ENCODE measurements at places on chromosomes 13 and 19. TPM values are rescaled to one million over a fixed set of nuclear protein-coding genes. Genes with fewer than 3 reads are reported as not detected.

NPAS1 gene
- total RNA-seq = not detected

DNA sequence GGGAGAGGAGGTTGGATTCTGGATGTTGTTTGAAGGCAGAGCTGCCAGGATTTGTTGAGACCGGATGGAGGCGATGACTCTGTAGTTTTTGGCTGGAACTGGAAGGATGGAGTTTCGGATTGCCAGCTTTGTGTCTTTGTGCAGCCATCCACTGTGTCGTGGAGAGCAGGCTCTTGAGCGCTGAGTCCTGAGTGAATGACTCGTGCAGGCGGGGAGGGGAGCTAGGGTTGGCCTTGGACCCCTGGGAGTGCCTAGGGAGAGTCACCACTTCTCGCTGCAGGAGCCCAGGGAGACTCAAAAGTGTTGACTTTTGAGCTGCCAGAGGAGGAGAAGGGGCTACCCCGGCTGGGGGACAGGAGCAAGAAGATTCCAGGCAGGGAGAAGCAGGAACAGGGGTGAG, 3.9 kb downstream of the TOMM40 start:
- no peak overlapping the region for H3K4me3 ChIP-seq
- H3K36me3 ChIP-seq = peaks cover 54% of the 10 kb centered on the region
- no peaks in the 10 kb centered on the region for H3K27me3 ChIP-seq
- no peak for DNase-seq

DNA sequence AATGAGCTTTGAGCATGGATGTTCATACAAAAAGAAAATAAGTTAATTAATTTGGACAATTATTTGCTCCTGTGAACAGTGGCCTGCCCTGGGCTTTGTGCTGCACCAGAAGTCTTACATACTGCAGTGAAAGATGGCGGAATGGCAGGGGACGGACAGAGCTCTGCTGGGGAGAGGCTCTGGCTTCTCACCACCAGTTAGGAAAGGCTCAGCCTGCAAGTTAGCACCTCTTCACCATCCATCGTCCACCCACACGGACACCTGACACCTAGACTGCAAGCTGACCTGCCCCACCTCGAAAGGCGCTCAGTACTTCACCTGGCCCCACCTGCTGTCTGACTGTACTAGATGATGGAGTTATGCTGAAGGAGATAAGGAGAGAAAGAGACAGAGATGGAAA, 203.9 kb upstream of the IRS2 start:
- DNase-seq = no peak
- H3K36me3 ChIP-seq = no peaks in the 10 kb centered on the region
- H3K4me1 ChIP-seq = no peaks in the 10 kb centered on the region
- H3K4me3 ChIP-seq = no peak overlapping the region
- H3K27ac ChIP-seq = no peak overlapping the region

DNA sequence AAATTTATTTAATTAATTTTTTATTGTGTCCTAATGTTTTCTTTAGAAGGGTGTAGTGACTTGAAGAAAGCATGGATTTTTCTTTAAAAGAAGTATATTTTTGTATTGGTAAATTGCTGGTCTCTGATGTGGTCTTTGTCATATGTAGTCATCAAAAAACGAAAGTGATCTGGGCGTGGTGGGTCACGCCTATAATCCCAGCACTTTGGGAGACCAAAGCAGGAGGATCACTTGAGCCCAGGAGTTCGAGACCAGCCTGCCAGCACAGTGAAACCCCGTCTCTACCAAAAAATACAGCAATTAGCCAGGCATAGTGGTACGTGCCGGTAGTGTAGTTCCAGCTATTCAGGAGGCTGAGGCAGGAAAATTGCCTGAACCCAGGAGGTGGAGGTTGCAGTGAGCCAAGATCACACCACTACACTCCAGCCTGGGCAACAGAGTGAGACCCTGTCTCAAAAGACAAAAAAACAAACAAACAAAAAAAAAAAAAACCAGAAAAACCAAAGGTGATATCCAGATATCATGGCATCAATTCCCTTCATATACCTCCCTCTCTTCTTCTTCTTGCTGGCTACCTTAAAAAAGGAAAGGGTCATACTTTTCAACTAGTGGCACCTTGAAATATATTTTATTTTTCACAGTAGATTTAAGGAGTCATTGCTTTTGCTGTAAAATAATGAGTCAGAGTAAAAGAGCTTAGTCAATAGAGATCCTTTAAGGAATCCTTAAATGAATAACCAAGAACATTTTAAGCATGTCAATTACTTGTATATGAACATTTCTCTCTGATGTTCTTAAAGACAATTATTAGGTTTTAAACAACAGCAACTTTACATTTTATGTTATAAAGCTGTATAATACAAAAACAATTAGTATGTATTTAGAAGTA, 19.9 kb downstream of the KCTD4 start:
- H3K4me1 ChIP-seq = peaks cover 13% of the 10 kb centered on the region
- H3K36me3 ChIP-seq = peaks cover 6% of the 10 kb centered on the region
- no peak overlapping the region for H3K27ac ChIP-seq

GRCh38 chr13:95552208-95552538, 347 bp upstream of the CLDN10 start:
- H3K27ac ChIP-seq = no peak overlapping the region
- DNase-seq = no peak
- H3K4me3 ChIP-seq = no peak overlapping the region
- no peaks in the 10 kb centered on the region for H3K36me3 ChIP-seq
- H3K4me1 ChIP-seq = peaks cover 3% of the 10 kb centered on the region
- H3K27me3 ChIP-seq = no peaks in the 10 kb centered on the region

- no peaks in the 10 kb centered on the region for H3K27me3 ChIP-seq
- DNase-seq = no peak
- H3K4me1 ChIP-seq = no peaks in the 10 kb centered on the region
- H3K4me3 ChIP-seq = no peak overlapping the region
- H3K36me3 ChIP-seq = no peaks in the 10 kb centered on the region
- no peak overlapping the region for H3K27ac ChIP-seq
Measured at GRCh38 chr13:48175185-48175584, 57.8 kb upstream of the ITM2B start.

Data from SJCRH30 (cell line).